NCI-H1694 treated with DMSO at 0.1 percent for 48 hours (cell line): ENCODE measurements at places on chromosomes 4 and X.

GRCh38 chrX:48802089-48802904, 430 bp downstream of the HDAC6 start:
- DNase-seq = peak; percentile 80

- no peak for DNase-seq
Observed at GRCh38 chr4:80507507-80507906, 172.0 kb downstream of the CFAP299 start.

DNA sequence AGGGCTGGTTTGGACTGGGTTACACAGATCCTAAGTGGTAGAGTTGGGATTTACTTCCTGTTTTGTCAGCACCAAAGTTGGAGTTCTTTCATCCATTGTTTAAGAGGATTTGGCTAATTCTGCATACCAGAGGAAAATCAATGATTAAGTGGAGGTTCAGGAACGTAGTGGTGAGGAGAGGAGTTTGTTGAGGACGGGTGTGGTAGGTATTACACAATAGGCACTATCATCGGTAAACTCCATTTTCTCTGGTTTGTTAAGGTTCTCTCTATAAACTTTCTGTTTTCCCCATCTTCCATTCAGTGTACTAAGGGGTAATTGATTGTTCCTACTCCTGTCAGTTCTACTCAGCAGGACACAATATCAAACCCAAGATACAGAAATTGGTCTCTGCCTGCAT, 107.5 kb upstream of the VCX2 start:
- DNase-seq = no peak

- DNase-seq = no peak
Observed at GRCh38 chr4:127708985-127709384, 21.2 kb upstream of the SLC25A31 start.
